ENCODE measurements at places on chromosomes 2 and 18.

DNA sequence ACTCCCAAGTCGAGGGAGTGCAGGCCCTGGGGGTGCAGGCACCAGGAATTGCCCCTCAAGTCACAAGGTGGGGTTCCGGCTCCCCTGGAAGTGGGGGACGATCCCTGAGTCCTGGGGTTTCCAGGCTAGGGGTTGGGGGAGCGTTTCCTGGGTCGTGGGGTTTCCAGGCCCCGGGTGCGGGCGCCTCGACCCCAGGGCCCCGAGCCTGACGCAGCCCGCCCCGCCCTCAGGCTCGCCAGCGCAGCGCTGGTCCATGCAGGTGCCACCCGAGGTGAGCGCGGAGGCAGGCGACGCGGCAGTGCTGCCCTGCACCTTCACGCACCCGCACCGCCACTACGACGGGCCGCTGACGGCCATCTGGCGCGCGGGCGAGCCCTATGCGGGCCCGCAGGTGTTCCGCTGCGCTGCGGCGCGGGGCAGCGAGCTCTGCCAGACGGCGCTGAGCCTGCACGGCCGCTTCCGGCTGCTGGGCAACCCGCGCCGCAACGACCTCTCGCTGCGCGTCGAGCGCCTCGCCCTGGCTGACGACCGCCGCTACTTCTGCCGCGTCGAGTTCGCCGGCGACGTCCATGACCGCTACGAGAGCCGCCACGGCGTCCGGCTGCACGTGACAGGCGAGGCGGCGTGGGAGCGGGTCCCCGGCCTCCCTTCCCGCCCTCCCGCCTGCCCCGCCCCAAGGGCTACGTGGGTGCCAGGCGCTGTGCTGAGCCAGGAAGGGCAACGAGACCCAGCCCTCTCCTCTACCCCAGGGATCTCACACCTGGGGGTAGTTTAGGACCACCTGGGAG, 12.0 kb downstream of the SIGLEC15 start:
- peak; percentile 73 for DNase-seq

DNA sequence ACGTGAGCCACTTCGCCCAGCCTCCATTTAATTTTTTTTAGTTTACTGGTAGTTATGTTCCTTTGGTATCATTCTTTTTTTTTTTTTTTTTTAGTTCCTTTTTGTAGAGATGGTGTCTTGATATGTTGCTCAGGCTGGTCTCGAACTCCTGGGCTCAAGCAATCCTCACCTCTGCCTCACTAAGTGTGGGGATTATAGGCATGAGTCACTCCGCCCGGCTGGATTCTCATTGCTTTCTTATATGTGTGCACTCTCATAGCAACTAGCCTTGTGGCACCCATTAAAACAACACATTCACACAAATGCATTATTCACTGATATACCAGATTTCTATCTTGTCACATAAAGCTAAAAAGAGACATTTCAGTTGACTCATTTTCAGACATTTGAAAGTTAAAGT, 4.2 kb downstream of the TTC27 start:
- no peak for DNase-seq

- DNase-seq, result no peak
These were observed 82.5 kb upstream of the PKDCC start for GRCh38 chr2:41965173-41965908.

GRCh38 chr2:230457793-230458192, 41.8 kb downstream of the SP100 start:
- no peak for DNase-seq

- no peak for DNase-seq
These were observed 23.4 kb downstream of the ADRA2B start for GRCh38 chr2:96092951-96093350.

DNA sequence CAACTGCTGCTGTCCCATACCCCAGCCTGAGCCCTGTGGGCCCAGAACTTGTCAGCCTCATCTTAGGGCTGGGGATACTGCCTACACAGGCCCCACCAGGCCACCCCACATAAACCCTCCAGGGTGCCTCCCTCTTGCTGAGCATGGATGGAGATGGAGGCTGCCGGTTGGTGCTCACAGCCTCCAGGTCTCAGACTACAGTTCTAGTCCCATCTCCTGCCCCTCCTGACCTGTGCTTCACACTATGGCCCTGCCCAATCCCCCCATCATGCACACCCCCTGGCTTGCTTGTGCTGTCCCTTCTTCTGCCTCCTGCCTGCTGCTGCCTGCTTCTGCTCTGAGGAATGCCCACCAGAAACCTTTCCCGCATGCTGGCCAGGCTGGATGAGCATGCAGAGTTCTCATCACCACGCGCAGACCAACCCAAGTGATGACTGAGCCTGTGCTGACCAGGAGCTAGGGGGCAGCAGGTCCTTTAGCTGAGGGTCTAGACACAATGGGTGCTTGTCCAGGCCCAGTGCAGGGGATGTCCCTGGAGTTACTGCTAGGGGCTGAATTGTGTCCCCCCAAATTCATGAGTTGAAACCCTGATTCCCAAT, 138.4 kb upstream of the HS6ST1 start:
- no peak for DNase-seq

GRCh38 chr2:72708236-72708635, 117.6 kb downstream of the EXOC6B start:
- no peak for DNase-seq

DNA sequence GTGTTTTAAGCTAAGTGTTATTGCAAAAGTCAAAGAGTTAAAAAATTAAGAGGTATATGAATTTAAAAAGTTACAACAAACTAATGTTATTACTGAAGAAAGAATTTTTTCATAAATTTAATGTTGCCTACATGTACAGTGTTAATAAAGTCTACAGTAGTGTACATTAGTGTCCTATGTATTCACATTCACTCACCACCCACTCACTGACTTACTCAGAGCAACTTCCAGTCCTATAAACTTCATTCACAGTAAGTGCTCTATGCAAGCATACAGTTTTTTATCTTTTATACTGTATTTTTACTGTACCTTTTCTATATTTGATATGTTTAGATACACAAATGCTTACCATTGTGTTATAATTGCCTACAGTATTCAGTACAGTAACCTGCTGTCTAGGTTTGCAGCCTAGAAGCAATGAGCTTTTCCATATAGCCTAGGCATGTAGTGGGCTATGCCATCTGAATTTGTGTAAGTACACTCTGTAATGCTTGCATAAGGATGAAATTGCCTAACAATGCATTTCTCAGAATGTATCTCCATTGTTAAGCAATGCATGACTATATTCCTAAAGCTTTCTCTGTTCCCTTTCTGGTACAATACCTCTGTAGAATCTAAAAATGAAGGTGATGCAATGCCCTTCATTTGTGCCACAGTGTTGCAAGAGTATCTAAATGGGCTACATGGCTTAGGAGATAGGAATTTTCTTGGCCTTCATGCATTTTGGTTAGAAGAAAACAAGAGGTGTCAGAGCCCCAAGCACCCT, 370.8 kb upstream of the NT5C1B start:
- DNase-seq, result no peak

GRCh38 chr2:111054791-111055691, 65.7 kb upstream of the BCL2L11 start:
- DNase-seq, result no peak

- no peak for DNase-seq
These were observed 825 bp downstream of the THUMPD2 start for GRCh38 chr2:39778233-39778632.

GRCh38 chr2:239499726-239500573, 99.1 kb upstream of the HDAC4 start:
- no peak for DNase-seq

DNA sequence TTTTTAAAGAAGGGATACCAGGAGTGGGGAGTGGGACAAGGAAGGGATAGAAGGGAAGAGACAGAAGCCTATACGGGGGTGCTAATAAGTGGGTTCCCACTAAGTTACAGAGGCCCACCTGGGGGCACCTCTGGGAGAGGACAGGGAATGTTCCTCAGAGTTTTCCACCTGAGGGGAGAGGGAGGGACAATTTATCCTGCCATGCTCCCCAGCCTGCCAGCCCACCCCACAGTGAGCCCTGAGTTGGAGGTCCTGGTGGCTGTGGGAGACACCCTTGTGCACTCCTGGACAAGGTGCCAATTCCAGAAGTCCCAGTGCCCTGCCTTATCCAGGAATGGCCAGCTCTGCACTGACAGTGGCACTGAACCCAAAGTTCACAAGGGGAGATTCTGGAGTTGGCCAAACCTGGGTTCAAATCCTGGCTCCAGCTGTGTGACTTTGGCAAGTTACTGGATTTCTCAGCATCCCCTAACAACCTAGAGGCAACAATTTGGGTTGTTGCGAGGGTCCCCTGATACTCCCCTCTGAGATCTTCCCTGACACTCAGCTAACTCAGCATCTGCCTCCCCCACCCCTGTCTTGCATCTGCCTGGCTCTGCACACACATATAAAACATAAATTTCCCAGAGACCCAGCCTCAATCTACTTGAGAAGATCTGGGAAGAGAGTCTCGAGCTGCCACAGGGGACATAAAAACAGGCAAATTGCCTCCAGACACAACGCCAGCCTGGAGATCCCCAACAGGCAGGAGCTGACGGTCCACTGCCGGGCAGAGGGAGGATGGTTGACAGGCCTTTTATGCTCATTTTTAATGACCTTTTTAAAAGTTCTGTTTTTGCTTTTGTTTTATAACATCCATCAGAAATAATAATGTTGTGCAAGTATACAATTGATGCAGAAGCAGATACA, 98.7 kb upstream of the ST3GAL5 start:
- DNase-seq, result no peak

- no peak for DNase-seq
These were observed 258.6 kb downstream of the TNS1 start for GRCh38 chr2:217743966-217744761.

DNA sequence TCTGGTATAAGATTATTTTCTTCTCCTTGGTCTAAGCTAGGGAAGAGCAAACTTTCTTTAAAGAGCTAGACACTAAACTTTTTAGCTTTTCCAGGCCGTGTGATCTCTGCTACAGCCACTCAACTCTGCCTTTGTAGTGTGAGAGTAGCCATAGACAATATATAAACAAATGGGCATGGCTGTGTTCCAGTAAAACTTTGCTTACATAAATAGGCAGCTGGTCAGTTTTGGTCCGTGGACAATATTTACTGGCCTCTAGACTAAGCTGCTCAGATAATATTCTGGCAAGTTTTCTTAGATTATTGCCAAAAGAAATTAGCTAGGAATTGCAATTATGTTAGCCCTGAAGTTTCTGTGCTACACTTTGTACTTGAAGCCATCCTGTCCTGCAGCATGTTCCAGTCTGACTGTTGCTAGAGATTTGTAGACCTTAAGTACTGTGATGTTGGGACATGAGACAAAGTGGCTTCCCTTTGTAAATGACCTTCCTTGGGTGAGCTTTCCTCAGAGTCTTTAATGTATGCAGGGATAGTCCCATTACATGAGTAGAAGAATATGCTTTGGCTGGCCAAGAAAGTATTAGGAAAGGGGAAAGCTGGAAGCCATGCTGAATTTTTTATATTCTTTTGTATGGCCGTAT, 126.9 kb downstream of the SOX11 start:
- DNase-seq, result peak; percentile 21

GRCh38 chr2:11989354-11989703, 242.9 kb downstream of the LPIN1 start:
- no peak for DNase-seq

DNA sequence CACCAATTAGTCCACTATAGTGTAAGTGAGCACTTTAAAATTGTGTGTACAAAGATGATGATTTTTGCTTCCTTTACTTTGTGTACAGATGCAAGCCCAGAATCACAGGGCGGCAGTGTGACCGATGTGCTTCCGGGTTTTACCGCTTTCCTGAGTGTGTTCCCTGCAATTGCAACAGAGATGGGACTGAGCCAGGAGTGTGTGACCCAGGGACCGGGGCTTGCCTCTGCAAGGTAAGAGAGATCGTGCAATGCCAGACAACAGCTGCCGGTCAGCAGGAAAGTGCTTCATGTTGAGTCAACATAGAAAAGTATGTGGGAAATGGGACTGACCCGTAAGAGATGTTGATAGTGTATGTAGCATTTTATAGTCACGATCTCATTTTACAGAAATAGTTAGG, 156.8 kb upstream of the TTC39C start:
- peak; percentile 57 for DNase-seq

DNA sequence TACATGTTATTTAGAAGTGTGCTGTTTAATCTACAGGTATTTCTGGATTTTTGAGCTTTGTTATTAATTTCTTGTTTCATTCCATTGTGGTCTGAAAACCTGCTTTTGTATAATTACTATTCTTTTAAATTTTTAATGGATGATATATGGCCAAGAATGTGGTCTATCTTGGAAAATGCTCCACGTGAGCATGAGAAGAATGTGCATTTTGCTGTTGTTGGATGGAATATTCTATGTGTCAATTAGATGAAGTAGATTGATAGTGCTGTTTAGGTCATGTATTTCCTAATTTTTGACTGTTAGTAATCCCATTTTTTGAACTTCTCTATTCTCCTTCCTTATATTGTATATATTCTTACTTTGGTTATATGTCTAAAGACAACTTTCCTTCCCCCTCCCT, 19.9 kb upstream of the TTN start:
- DNase-seq, result no peak

DNA sequence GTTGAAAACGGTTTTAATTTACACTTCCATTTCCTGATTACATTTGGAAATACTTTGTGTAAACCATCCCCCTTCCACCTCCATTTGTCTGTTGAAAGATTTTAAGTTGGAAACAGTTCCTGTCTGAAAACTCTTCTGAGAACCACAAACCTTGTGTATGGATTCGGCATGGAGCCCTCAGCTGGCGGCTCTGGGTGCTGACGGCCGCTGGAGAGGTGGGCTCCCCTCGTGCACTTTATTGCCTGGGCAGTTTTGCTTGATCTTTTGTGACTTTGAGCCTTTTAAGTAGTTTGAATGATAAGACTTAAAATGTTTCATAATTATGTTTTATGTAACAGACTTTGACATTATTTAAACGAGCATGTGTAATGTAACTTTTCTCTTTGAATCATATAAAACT, 11.1 kb downstream of the KLF11 start:
- no peak for DNase-seq

DNA sequence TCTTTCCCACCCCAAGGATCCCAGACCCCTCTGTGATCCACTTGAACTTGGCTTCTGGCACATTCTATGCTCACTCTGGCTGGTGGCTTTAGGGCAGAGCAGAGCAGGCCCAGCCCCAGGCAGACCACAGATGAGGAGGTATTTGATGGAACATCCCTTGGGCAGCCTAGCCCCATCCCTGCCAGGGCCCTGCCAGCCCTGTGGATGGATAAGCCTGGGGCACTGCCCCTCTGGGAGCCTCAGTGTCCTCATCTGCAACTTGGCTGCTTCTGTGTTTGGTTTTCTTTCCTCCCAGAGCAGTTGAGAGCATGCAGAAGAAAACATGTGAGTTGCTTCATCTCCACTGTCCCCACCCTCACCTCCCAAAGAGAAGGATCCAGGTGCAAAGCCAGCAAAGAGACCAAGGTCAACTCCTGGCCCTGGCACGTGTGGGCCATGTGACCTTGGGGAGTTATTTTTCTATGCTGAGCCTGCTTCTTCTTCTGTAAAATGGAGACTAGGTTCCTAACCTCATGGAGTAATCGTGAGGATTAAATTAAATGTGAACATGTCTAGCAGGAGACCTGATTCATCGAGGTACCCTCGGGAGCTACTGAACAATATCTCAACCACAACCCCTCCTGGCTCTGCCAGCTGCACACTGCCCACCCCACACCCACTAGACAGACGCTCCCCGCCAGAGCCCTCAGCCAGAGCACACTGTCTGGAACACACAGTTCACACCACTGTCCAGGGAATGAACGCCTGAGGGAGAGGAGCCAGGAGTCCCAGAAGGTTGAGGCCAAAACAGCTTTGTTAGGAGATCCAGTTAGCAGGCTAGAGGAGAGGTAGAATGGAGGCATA, 14.6 kb upstream of the TNS1 start:
- DNase-seq, result no peak

All from NCI-H774 (cell line).